ENCODE measurements at places on chromosomes 2 and 18.

DNA sequence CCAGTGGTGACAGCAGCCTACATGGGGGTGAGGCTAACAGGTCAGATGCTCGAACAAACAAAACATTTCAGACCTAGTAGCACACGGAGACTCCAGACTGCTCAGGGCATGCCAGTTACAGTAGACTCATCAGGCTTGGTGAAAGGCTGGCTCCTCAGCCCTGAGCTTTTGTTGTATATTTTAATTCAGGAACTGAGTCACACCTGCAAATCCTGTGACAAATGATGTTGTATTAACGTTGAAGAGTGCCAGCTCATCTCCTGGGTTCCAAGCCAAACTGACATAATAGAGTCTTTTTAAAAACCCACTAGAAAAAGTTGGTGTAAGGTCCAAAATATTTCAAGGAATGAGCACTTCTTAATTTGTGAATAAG, 65.3 kb downstream of the C1D start:
- DNase-seq = no peak

DNA sequence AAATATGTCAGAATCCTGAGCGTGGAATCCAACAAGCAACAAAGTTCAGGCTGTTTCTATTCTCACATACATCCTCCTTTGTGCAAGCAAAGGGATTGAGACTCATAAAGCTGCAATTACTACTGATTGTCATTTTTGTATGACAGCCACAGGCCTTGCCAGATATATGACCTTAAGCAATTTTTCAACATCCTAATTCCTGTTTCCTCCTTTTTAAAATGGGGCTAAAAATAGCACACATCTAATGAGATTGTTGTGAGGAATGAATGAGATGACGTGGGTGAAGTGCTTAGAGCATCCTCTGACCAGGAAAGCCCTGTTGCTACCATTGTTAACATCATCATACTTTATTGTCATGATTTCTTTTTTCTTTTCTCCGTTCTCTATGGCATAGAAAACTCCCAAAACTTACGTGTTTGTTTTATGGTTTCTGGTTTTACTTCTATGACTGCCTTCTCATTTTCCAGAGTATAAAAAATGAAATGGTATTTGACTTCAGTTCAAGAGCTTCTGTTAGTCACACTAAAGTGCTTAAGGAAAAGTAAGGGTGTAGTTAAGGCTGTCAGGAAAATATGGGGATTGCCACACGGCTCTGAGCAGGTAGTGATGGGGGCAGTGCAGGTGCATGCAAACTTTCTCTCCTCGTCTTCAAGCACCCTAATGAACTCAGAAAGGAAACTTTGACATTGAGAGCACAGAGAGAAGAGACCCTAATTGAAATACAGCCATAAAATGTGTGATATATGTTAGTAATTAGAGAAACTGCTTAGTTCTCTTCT, 590.6 kb upstream of the NETO1 start:
- DNase-seq = no peak

- no peak for DNase-seq
These were observed 180.0 kb upstream of the CCDC150 start for GRCh38 chr2:196459539-196459938.

DNA sequence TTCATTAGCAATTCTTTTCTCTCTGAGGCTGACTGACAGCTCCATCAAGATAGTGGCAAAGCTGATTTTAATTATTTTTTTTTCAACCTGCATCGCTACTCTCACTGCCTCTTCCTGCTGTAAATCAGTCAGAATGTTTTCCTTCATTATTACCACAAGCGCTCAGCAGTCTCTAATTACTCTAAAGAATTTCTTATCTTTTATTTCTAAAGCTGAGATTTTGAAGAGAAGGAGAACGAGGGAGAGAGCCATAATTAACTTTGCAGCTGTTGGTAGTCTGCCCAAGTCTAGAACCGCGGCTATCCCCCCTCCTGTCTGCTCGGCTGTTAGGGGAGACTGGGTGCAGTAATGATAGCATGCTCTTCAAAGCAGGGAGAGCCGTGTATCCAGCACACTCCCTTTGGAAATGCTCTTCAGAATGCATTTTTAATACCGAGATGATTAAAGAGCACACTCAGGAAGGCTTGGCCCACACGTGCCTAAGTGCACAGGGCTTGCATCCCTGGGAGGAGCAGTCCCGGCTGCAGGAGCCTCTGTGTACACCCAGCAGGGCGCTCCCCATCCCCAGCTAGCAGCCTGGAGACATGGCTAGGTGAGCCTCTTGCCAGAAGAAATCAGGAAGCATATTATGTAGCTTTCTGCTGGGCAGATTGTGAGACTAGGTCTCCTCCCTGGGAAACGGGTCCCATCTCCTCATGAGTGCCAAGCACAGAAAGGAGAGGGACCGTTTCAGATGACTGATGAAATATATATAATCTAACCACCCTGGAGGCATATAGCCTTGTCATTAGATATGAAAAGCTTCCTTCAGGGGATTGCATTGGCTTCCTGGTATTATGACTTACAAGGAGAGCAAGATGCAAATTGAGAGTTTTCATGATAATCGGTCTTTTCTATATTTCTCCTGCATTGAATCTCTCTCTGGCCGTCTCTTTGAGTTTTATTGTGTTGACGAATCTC, 555.2 kb downstream of the CMPK2 start:
- DNase-seq = no peak

DNA sequence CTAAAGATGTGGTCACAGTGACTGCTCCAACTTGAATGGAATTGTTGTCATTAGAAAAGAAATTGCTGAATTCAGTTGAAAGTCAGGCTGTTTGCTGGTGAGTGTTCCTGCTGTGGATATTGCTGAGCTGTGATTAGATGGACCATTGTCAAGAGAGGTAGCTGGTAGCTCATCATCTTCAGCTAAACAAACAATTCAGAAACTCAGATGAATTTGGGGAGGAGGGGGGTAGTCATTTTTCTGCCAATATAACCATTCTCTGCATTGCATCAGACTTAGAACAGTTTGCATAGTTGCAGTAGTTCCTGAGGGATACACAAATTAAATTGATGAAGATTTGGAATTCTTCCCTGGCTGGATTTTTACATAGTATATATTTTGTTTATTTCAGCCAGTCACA, 108.3 kb downstream of the MTCL1 start:
- no peak for DNase-seq

GRCh38 chr2:127525691-127526131, 578 bp downstream of the IWS1 start:
- no peak for DNase-seq

DNA sequence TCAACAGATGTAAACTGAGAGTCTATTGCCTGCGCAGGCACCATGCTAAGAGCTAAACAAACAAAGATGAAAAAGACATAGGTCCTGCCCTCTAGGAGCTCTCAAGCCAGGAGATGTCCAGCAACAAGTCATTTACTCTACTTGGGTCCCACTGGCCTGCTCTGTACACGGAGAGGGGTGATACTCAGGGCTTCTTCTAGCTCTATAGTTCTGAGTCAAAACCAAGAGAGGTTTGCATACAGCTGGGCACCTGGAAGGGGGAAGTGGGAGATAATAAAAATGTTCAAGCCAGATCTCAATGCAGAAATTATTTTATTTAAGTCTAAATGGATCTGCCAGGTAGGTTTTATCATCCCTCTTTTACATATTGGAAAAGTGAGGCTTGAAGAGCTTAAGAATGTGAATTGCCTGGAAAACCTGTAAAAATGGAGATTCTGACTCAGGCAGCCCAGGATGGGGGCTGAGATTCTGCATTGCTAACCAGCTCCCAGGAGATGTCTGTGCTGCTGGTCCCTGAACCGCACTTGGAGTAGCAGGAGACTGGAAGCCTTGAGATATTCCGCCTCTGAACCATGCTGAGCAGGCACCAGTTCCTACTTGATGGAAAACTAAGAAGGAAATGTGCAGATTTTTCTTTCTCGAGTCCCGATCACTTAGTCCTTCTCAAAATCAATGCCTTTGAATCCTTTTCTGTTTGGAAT, 201.1 kb downstream of the PRKCE start:
- no peak for DNase-seq

DNA sequence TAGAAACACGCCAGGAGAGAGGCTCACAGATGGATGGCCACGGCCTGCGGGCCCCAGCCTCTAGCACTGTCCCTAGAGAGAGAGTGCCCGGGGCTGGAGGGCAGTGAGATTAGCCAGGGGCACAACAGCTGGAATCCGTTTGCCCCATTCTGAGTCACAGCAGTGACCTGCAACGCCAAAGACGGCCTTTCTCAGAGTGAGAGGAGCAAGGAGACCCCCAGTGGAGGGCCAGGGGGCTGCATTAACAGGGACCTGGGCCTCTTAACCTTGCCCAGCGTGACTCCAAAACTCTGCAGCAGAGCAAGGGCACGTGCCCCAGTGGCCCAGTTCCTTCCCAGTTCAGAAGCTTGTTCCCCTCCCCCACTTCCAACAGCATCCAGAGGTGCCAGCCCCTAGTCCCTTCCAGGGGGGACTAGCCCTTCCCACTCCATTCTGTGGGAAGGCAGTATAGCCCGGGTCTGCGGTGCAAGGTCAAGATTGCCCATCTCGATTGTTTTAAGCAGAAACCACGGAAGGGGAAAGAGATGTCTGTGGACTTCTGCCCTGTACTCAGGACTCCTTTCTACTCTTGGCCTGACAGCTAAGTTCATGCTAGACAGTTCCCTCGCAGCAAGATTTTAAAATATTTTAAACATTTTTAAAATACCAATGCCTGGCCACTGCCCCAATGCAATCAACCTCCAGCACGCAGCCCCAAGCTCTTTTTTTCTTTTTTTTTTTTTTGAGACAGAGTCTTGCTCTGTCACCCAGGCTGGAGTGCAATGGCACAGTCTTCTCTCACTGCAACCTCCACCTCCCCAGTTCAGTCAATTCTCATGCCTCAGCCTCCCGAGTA, 50.9 kb upstream of the BIN1 start:
- no peak for DNase-seq

DNA sequence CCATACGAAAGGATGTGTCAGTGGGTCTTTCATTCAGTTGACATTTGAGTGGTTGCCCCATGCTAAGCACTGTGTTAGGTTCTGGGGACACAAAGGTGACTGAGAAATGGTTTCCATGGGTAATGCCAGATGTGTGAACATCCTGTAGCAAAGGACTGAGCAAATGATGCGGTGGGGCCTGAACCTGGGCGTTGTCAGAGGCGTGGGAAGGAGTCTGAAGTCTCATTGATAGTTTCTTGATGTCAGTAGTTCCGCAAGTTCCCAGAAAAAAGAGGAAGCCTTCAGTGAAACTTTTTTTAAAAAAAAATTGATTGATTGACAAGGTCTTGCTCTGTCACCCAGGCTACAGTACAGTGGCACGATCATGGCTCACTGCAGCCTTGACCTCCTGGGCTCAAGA, 56.9 kb downstream of the LIMS1 start:
- DNase-seq = no peak

DNA sequence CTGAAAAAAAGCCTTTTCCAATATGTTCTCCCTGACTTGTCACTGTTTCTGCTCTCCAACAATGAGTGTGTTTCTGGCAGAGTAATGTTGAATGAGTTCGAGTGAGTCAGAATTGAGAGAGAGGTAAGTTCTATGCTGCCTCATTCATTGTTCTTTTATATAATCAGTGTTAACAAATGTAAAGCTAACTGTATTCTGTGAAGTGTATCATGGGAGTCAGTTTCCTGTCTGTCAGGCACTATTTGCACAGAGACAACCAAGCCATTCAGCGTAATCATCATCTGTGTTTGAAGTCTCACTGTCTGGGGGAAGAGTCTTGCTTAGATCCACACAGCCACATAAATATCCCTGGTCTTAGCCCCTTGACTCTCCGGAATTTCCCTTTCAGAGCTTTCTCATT, 22.0 kb upstream of the UPP2 start:
- DNase-seq = no peak

GRCh38 chr2:58039170-58039611, 7.4 kb upstream of the VRK2 start:
- no peak for DNase-seq

- DNase-seq = no peak
These were observed 17.7 kb upstream of the IGFBP2 start for GRCh38 chr2:216615298-216616082.

DNA sequence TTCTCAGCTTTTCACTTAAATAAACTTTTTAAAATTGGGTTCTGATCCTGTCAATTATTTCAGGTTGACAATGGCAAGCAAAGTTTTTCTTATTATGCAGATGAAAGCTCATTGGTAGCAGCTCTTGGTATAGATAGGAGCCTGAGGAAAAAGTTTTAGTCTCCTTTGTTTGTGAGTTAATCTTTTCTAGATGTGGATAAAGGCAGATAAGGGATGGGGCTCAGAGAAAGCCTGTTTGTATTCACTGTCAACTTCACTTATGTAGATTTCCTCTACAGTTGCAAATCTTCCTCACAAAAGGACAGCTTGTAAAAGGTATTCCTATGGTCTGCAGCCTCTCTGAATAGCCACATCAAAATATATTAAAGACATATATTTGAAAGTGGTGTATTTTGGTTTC, 224.5 kb upstream of the SPOPL start:
- DNase-seq = no peak

GRCh38 chr2:235044501-235045271, 92.9 kb downstream of the SH3BP4 start:
- DNase-seq = no peak

DNA sequence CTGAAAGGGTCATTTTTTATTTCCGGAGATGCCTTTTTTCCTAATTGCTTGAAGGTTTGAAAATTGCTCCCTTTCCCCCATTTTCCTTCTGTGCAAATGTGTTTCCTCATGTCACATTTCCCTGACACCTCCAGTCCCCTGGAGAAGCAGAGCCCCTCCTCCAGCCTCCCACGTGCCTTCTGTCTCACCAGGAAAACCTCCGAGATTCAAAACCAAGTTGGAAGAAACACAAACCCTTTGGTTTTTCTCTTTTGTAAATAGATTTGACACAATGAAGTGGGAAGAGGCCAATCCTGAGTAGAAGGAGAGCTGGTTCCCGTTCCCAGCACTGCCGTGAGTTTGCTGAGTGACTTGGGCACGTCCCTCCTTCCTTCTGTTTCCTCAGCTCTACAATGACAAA, 125.4 kb upstream of the MYCN start:
- DNase-seq = no peak

- no peak for DNase-seq
These were observed 830.4 kb downstream of the GALR1 start for GRCh38 chr18:78080081-78080480.

- DNase-seq = no peak
These were observed 175.4 kb downstream of the MAIP1 start for GRCh38 chr2:200130762-200131166.

GRCh38 chr18:36786686-36787085, 42.1 kb downstream of the TPGS2 start:
- DNase-seq = no peak

DNA sequence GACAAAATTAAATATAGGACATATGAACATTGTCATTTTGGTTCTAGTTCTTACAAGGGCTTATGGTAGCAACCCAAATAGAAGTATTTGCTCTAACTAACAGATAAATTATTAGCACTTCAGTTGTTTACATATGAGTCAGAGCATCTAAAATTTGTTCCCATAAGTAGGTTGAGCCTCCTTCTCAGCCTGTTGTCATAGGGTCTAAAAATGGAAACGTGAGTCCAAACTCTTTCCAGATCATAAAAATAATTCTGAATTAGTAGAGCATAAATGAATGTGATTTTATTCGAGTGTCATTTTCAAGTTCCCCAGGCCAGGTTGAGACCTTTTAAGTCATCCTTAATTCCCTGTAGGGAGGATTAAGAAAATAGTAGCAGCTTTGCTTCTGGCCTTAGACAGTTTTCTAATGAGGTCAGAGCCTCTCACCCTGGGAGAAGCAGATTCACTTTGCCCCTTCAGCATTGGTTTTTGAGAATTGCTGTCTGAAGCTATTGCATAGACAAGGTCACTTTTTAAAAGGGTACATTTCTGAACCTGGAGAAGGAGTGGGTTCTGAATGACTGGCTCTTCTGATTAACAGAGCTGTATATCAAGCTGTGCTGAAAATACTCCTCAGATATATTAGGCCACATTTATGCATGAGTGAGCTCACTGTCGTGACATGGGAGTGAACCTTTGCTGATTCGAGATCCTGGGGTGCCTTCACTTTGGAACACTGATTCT, 164.3 kb downstream of the NEDD4L start:
- no peak for DNase-seq

GRCh38 chr2:44479127-44479887, 117.6 kb downstream of the CAMKMT start:
- no peak for DNase-seq

Measured in substantia nigra (tissue), 51 donors.